ENCODE measurements at places on chromosomes 5 and 9.
A peak's percentile ranks its signal among the peaks of the same experiment; 100 is the strongest.

GRCh38 chr9:107397076-107398044 lies 92.2 kb downstream of the KLF4 start:
- DNase-seq, result no peak

DNA sequence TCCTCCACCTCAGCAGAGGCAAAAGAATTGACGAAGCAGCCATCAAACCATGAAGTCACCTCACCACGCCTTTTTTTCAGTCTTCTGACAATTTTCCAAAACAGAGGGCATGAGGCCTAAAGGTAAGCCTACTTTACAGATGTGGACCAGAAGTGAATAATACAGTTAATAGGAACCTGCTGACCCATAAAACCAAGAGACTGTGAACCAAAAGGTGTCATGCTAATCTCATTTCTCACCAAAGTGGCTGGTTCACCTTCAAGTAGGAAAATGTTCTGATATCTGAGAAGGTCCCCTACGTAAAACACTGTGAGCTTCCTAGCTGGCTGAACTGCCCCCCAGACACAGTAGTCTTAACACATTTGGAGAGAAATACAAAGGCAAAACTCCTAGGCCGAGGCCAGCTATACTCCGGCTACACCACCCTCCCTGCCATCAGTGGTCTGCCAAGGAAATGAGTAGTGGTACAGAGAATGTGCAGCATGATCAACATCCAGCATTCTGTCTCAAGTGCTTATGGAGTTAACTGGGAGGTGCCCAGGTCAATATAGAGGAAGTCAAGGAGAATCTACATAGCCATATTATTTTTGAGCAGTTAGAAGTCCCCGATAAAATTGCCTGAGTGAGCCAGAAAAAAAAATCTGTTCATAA lies 19.3 kb upstream of the F2RL2 start:
- DNase-seq, result no peak

- no peak for DNase-seq
Observed at GRCh38 chr9:110928599-110928998, 109.7 kb downstream of the LPAR1 start.

DNA sequence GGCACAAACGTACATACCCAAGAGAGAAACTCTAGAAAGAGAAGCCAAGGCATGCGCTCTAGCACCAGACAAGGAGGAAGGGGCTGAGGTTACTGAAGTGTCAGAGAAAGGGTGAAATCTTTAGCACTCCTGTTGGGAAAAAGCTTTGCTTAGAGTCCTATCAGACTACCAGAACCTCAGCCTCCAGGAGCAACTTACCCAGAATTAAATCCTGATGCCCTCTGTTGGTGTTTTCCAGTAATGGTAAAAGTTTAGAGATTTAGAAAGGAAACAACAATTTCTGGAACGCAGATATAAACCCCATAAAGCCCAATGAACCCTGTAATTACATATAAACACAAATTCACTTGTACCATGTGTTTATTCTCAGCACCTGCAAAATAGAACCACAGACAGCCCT lies 33.2 kb upstream of the ASTN2 start:
- DNase-seq, result no peak

DNA sequence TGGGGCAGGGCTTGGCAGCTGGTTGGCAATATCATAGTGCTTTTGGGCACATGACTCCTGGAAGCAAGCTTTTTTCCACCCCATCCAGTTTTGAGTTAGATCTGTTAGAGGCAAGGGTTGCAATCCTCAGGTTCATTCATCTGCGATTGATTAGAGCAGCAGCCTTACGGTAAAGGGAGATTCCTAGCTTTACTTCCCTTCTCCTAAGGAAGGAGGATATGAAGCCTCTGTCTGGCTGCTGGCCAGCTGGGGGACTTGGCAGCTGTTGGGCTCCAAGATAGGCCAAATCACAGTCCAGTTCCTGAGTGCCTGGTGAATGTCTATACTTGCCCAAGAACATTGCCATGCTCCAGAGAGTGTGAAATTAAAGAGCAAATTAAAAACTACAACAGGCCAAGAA lies 113.4 kb upstream of the CCNH start:
- DNase-seq, result no peak

DNA sequence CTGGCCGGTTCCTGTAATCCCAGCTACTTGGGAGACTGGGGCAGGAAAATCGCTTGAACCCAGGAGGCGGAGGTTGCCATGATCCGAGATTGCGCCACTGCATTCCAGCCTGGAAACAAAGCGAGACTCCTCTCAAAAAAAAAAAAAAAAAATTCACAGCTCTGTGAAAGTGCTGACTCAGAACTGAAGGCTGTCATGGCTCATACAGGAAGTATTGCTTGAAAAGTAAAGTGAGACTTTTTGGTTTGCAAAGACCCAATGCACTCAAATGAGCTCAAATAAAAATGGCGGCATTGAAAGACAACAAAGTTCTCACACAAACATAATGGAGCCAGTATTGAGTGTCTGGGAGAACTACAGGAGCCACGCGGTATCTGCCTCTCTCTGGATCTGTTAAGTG lies 202.1 kb downstream of the FBXL7 start:
- DNase-seq, result no peak

- peak; percentile 44 for DNase-seq
Observed at GRCh38 chr5:134905246-134905996, 490 bp downstream of the PCBD2 start.

GRCh38 chr5:142873831-142874230 lies 103.7 kb downstream of the ARHGAP26 start:
- DNase-seq, result no peak

GRCh38 chr5:153938191-153938842 lies 100.4 kb downstream of the FAM114A2 start:
- DNase-seq, result no peak

DNA sequence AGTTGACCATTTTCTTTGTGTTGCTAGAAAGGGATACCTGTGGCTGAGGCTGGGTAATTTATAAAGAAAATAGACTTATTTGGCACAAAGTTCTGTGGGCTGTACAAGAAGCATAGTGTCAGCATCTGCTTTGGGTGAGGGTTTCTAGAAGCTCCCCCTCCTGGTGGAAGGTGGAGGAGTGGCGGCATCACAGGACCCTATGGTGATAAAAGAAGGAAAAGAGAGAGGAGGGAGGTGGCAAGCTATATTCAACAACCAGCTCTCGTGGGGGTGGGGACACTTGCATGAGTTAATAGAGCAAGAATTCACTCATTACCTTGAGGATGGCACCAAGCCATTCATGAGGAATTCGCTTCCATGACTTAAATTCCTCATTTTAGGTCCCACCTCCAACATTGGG lies 2041.4 kb upstream of the CDH9 start:
- no peak for DNase-seq

DNA sequence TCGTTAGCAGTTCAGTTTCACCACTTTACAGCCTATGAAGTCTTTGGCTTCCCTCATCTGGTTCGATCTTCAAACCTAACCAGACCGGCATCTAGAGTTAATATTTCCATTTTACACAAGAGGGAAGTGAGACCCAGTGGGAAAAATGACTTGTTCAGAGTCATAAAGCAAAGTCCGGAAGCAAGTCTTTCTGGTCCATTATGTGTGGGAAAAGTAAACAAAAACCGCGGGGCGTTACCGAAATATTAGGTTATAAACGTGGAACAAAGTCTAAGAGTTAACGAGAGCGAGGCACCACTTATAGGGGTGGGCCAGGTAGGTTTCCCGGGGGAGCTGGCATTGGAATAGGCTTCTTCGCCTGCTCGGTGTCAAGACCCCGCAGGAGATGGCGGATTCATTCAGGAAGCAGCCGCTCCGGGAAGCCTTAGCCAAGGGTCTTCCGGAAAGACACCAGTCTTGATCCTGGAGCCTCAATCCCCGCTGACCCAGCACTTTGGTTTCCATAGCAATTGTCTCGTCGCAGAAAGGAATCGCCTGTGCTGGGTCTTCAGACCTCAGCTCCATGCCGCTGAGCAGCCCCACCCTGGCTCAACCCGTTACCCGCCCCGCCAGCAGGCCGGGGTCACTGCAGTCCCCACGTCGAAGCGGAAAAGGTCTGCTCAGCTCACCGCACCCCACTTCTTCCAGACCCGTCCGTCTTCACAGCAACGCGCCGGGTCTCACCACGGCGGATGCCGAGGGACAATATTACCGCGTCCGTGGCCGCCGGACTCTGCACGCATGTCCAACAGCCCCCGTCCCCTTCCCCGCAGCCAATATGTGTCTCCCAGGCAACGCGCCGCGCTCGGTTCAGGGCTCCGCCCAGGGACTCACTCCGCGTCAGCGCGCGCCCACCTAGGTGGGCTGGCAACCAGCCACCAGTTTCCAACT lies at the start of gene C5orf52:
Gene C5orf52 (plus strand): TSS at position 872 of the 930 bp plus-strand sequence. CDS start 82 bp downstream, outside the sequence.
- DNase-seq, result no peak

GRCh38 chr9:133538851-133539833 lies 4.6 kb downstream of the ADAMTSL2 start:
- DNase-seq, result no peak

DNA sequence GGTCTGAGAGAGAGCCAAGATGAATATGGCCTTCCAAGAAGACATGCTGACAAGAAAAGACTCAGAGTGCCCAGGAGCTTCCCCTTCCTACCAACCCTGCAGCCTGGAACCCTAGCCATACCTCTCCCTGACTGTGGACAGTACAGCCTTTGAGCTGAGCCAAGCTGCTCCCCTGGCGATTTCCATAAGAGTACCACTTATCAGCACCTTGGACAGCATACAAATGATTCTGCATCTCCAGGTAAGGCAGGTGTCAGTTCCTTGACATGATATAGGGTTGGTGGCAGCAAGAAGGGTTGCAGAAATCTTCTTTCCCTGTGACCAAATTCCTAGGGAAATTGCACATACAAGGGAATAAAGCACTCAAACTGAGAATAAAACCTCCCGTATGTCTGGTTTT lies 58.3 kb downstream of the MFAP3 start:
- DNase-seq, result no peak

DNA sequence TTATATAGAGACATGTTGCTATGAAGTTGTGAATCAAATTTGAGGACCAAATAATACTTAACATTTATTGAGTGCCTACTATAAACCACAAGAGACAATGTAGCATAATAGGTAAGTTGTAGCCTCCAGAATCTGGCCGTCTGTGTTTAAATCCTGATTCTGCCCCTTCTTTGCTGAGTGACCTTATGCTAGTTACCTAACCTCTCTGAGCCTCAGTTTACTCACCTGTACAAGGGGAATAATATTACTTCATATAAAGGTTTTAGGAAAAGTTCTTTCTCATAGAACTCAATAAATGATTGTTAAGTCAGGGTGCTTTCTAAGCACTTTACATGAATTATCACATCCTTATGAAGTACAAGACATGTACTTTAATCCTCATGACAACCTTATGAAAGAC lies 120.6 kb downstream of the NDUFS4 start:
- no peak for DNase-seq

GRCh38 chr5:153799466-153799865 lies 239.2 kb downstream of the FAM114A2 start:
- no peak for DNase-seq

- no peak for DNase-seq
Observed at GRCh38 chr9:101582553-101582952, 12.2 kb downstream of the PPP3R2 start.

- no peak for DNase-seq
Observed at GRCh38 chr5:76074487-76075065, 8.6 kb upstream of the SV2C start.

GRCh38 chr9:135485832-135486231 lies 6.2 kb downstream of the PPP1R26 start:
- no peak for DNase-seq

- no peak for DNase-seq
Observed at GRCh38 chr9:125541840-125542243, 165.2 kb downstream of the MAPKAP1 start.

DNA sequence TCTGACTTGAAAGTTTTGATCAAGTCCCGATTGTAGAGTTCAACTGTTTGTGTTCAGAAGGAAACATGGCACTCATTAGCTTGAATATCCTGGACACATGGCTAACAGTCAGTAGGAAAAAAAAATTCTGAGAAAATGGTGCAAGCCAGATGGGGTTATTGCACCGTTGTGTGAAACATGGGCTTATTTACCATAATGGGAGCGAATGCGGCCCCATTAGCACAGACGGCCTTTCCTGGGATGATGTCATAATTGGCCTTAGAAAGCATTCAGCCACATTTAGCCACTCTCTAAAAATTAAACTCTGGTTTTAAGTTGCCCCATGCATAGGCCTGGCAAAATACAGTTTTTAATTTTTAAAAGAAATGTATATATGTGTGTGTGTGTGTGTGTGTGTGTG lies 112.1 kb downstream of the IRX2 start:
- no peak for DNase-seq

DNA sequence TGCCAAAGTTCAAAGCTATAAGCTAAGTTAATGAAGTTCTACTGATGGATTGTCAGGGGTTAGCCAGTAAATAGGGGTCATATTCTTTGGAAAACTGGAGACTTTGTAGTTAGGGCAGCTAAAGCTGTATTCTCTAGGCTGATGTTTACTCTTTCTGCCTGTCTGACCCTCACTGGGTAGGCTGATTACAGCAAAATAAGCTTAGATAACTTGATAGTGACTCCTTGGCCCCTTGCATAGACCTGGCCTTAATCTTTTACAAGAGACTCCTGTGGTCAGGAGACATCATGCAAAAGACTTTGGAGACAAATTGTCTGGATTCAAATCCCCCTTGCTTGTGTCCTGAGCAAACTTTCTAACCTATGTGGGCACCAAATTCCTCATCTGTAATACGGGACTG lies 314.4 kb upstream of the MSX2 start:
- no peak for DNase-seq

GRCh38 chr5:107878661-107879060 lies 207.9 kb upstream of the EFNA5 start:
- DNase-seq, result no peak

DNA sequence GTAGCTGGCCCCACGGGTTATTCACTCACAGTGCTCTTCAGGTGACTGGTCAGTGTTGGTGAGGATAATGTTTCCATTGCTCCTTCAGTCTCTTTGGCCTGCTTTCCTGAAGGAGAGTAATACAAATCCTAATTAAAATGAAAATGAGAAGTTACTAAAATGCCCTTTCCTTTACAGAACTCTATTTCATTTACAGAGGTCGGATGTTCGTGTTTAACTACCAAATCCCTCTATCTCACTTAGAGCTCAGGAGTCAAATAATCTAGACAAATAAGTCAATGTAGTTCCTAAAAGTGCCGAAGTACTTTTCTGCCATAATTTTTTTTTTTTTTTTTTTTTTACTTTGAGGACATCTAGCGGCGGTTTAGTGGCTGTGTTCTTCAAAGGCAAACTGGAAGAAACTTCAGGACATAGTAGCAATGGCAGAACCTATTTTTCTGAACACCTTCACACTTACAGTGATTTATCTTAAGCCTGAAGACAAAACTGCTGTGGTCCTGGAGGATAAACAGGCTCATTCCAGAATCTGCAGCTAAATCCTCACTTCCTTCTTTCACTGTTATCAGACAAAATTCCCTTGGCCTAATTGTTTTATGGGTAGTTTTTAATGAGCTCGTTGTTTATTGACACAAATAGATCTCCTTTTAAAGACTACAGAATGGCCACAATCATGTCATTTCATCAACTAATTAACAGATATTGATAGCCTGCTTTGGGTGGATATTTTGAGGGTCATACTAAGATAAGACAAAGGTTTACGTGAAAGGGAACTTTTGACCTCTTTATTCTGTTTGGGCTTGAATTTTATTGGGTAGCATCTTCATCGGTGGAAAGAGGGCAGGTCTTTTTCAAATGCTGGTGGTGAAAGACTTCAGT lies 207.6 kb upstream of the DMRTA1 start:
- no peak for DNase-seq
